CD4-positive, CD25-positive, alpha-beta regulatory T cell (primary cell): ENCODE measurements at places on chromosomes 3 and 15. TPM values are rescaled to one million over a fixed set of nuclear protein-coding genes. Genes with fewer than 3 reads are reported as not detected.

DNA sequence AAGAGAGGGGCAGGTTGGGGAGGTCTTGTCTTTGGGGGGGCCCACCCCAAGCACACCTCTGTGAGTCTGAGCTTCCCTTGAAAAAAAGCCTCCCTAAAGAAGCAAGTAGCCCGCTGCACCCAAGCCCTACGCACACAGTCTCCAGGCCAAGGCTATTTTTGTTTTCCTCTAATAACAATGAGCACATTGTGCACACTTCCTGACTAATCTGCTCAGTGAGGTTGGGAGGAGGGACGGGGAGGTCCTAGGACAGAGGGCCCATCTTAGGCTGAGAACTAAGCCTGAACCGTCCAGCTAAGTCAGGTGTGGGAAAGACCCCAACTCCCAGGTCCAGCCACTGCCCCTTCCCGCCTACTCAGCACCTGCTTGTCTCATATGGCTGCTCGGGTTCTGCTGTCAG, 87.2 kb downstream of the HMG20A start:
- no peak for DNase-seq

DNA sequence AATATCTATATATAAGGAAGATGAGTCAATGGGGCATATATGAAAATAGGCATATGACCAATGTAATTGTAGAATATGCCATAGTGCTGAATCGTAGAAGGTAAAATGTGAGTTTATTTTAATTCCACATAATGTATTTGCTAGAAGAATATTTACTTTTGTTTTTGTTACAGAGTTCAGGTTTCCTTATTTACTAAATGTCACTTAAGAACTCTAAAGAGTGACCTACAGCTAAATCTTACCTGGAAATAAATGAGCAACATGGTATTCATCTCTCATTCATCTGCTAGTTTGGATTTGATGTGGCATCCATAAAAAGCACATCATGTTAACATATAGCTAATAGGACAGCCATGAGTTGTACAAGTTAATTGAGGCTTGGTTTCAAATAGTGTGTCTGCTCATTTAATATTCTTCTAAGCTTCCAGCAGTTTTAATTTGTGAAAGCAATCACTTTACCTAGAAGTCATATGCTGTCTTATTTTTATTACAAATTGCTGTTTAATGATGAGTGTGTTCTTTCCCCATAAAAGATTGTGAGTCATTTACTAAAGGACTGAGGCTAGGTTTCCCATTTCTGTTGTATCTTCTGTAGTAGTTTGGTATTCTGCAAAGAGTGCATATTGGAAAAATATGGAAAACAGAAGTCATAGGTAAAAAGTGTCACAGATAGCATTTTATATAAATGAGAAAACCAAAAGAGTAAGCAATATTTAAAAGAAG, 222.1 kb upstream of the POU1F1 start:
- no peak for DNase-seq

The PRRT3 gene
- 4.7 TPM for total RNA-seq

GRCh38 chr3:170867143-170867937, 2.7 kb downstream of the RPL22L1 start:
- DNase-seq, result peak; percentile 21

- DNase-seq, result no peak
Measured at GRCh38 chr15:56194035-56194434, 49.6 kb downstream of the RFX7 start.

DNA sequence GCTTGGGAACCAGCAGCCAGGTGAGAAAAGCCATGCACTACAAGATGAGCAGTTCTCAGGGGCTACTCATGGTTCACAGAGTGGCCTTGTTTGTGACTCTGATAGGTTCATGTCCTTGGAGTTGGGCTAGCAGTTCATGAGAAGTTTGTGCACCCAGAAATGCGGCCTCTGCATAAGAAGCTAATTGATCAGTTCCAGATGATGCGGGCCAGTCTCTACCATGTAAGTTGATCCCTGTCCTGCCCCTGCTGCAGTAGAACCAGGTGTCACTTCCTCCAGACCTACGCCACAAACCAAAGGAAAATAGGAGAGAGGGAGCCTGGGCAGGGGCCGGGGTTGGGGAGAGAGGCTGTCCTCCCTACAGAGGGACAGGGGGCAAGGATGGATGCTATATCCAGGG, 27.2 kb upstream of the MANF start:
- no peak for DNase-seq

The C3orf80 gene
- 0.15 TPM for total RNA-seq

The CPB1 gene
- not detected for total RNA-seq

DNA sequence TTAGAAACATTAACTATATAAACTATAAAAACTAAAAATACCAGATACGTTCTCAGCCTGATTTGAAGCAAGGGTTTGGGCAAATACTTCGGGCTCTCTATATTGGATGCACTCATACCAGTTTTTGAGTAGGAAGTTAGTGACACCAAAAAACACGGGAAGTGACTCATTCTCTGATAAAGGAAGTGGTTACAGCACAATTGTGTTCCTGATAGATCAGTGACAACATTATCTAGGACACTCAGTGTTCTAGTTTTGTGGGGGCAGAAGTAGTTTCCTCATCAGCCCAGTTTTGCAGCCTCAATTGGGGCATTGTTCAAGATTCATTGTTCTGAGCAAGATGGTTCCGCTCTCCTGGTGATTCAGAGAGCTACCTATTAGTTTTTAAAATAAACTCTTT, 469.6 kb upstream of the DPPA4 start:
- DNase-seq, result peak; percentile 7

- DNase-seq, result peak; percentile 19
Measured at GRCh38 chr3:159763011-159763601, 225.5 kb upstream of the IL12A start.

DNA sequence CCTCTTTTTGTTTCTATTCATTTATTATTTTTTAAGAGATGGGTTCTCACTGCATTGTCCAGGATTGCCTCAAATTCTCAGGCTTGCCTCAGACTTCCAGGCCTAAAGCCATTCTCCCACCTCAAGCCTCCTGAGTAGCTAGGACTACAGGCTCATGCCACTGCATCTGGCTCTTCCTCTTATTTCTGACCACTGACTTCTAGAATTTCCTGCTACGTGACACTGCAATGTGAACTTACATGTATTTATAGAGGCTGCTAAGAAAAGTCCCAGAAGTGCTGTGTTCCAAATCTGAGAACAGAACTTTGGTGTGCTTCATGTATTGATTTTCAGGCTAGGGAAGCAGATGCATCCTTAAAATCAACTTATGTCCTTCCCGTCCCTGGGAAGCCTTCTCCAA, 407.4 kb downstream of the RSL24D1 start:
- no peak for DNase-seq

The ST3GAL6 gene
- 0.89 TPM for total RNA-seq
